ENCODE measurements at places on chromosomes 2 and 18. TPM values are rescaled to one million over a fixed set of nuclear protein-coding genes. Genes with fewer than 3 reads are reported as not detected.

SLC11A1 gene
- 0.33 TPM for total RNA-seq

ABCB11 gene
- under 0.01 TPM for total RNA-seq

RAPGEF4 gene
- 0.66 TPM for total RNA-seq

SNORC gene
- 0.29 TPM for total RNA-seq

Data from smooth muscle cell of trachea (primary cell).